Endothelial cell of umbilical vein (primary cell): ENCODE measurements at places on chromosomes 4 and X. TPM values are rescaled to one million over a fixed set of nuclear protein-coding genes. Genes with fewer than 3 reads are reported as not detected.

The NDNF gene
- total RNA-seq, result not detected in 2 replicates

The CSN1S1 gene
- total RNA-seq, result not detected in 2 replicates

The XAGE1A gene
- not detected in 2 replicates for total RNA-seq

The ZC4H2 gene
- total RNA-seq, result 12.8 and 14.6 TPM in 2 replicates

The GIMD1 gene
- total RNA-seq, result not detected in 2 replicates

The TLL1 gene
- 1.3 and 1.4 TPM in 2 replicates for total RNA-seq

The KLHL13 gene
- 15.3 and 19.0 TPM in 2 replicates for total RNA-seq

The PHOX2B gene
- total RNA-seq, result not detected in 2 replicates

DNA sequence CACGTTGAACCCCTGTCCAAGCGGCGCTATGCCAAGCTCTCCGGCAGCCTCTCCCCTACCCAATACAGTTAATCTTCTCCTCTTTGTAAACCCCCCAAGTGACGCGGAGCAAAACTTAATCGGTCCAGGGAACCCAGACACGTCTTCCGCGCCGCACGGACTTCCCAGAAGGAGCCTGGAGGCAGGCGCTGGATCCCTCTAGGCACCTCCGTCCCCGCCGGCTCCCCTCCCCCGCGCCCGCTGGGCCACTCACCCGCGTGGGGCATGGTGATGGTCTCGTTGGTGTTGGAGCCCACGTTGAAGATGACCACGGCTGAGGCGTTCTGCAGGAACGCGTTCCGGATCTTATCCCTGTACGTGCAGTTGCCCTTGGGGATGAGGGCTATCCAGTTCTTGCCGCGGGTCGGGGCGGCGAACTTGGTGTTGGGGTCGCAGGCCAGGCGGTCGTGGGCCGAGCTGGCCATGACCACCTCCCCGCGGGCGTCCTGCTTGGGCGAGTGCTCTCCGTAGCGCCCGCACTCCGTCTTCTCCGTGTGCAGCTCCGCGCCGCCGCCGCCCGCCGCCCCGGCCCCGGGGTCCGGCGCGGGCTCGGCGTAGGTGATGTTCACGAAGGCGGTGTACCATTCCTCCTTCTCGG is 1.1 kb downstream of the RNF150 start:
- DNase-seq, result peak; percentile 30

DNA sequence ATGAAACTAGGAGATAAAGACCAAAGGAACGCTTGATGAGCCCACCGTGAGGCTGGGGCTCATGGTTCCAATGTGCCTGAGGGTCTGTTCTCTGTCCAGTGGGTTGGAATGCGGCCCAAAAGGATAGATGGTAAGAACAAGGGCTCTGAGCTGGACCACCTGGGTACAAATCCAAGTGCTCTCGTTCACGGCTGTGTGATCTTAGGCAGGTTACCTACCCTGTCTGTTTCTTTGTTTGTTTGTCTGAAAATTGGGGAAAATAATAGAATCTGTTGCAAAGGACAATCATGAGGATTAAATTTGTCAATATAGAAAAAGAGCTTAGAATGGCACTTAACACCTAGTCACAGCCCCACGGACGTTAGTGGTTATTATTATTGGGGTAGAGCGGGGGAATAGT is 36.0 kb downstream of the SMIM20 start:
- no peak for DNase-seq

GRCh38 chr4:27085396-27085795 is 224.8 kb downstream of the STIM2 start:
- DNase-seq, result no peak

GRCh38 chr4:76696109-76696508 is 201.8 kb downstream of the SOWAHB start:
- DNase-seq, result no peak

- DNase-seq, result no peak
These were observed 168.6 kb downstream of the AFAP1 start for GRCh38 chr4:7771056-7771455.

GRCh38 chr4:173332021-173332487 is 2.1 kb downstream of the HMGB2 start:
- peak; percentile 30 for DNase-seq

- DNase-seq, result no peak
These were observed 909 bp upstream of the SLAIN2 start for GRCh38 chr4:48340276-48340964.

DNA sequence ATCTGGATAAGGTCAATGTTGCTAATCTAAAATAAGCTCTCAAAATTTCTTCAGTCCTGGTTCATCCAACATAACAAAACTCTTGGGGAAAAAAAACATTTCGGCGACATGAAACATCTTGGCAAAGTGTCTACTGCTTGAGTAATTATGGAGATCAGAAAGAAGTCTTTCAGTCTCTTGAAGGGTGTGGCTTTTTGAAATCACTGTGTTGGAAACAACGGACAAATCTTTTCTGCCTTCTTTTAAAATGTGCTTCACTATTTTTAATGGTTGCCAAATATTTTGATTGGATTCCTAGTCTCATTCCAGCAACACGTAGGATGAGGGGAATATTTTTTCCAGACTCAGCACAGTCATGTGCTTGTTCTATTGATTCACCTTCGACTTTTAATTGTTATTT is 138.6 kb downstream of the KLHL8 start:
- DNase-seq, result no peak

GRCh38 chrX:137313627-137314026 is 252.3 kb upstream of the ZIC3 start:
- no peak for DNase-seq

DNA sequence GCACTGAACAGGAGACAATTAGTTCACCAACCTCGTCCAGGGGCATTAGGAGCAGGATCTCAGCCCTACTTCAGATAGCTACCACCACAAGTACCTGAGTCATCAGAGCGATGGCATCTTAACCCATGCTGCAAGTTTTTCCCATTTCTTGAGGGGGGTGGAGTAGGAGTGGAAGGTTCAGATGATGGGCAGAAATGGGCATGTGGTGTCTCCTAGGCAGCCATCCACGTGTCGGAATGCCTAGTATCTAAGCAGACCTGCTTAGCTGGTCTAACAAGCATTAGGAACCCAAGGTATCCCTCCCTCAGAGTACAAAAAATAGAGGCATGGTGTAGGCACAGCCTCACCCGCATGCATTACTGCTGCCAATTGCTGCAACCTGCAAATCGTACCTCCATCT is 159.1 kb upstream of the DGKK start:
- no peak for DNase-seq

GRCh38 chrX:56615282-56615681 is 51.9 kb downstream of the UBQLN2 start:
- DNase-seq, result no peak
